Aorta (tissue), 5 donors: ENCODE measurements at places on chromosomes 4 and X. TPM values are rescaled to one million over a fixed set of nuclear protein-coding genes. Genes with fewer than 3 reads are reported as not detected.
A peak's percentile ranks its signal among the peaks of the same experiment; 100 is the strongest.

The SRPX2 gene
- total RNA-seq: 36.8 TPM

The TRMT2B gene
- 19.6 TPM for total RNA-seq

The DNAAF6 gene
- not detected for total RNA-seq

The MAP3K15 gene
- 0.16 TPM for total RNA-seq

The SPP1 gene
- 199 TPM for total RNA-seq

The GABRA4 gene
- total RNA-seq: 0.66 TPM

The CLDN22 gene
- not detected for total RNA-seq

DNA sequence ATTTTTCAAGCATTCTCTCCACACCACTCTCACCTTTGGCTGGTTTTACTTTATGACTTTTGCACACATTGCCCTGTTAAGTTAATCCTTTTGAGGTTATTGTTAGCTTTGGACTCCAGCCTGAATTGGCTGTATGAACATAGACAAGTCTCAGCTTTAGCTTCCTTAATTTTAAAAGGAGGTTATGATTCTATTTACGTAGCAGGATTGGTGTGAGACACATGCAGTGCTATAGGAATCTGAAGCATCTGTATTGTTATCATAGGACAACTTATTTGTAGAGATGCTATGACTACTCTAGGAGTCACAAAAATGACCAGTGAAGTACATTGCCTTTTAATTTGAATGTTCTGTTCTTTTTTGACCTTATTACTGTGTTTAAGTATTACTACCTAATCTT is 15.7 kb downstream of the PGAM4 start:
- H3K27ac ChIP-seq: no peak overlapping the region
- DNase-seq: no peak
- H3K27me3 ChIP-seq: no peaks in the 10 kb centered on the region
- H3K4me1 ChIP-seq: peaks cover 5% of the 10 kb centered on the region

DNA sequence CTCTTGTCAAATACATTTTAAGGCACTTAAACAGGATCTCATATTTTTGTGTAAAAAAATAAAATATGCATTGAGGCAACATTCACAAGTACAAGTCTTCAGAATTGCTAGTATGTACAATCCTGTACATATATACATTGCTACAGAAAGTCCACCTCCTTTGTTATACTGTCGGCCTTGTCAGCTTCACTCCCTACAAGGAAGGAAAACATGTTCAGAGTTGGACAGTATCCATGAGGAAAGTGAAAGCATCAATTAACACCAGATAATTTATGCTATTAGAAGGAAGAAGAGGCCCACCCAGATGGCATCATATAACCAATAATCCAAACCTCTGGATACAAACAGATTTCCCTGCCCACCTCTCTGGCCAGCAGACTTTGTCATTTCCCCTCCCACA is 42.0 kb downstream of the REELD1 start:
- H3K27ac ChIP-seq: no peak overlapping the region
- no peaks in the 10 kb centered on the region for H3K27me3 ChIP-seq
- H3K36me3 ChIP-seq: no peaks in the 10 kb centered on the region
- H3K4me3 ChIP-seq: no peak overlapping the region

DNA sequence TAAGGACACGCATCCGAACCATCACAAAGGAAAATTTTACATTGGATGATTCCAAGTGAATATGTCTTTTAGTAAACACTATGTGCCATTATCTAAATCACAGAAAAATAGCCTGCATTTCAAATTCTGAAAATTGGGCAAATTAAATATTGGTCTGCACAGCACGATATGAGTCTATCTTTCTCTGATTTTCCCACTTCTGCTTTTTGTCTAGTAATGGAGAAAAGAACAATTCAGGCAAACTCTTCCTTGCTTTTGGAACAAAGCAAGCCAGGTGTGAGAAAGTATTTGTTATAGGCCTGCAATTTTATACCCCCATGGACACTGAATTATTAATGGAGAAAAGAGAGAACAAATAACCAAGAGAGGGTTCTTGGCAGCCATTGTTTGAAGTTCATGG is 97.8 kb downstream of the ZNF827 start:
- no peak for DNase-seq
- H3K4me3 ChIP-seq: no peak overlapping the region
- no peak overlapping the region for H3K27ac ChIP-seq
- no peaks in the 10 kb centered on the region for H3K27me3 ChIP-seq
- H3K4me1 ChIP-seq: no peaks in the 10 kb centered on the region

GRCh38 chrX:20665481-20665880 is 398.8 kb upstream of the RPS6KA3 start:
- H3K4me1 ChIP-seq: no peaks in the 10 kb centered on the region
- H3K27me3 ChIP-seq: no peaks in the 10 kb centered on the region
- no peak for DNase-seq
- H3K4me3 ChIP-seq: no peak overlapping the region
- H3K27ac ChIP-seq: no peak overlapping the region

DNA sequence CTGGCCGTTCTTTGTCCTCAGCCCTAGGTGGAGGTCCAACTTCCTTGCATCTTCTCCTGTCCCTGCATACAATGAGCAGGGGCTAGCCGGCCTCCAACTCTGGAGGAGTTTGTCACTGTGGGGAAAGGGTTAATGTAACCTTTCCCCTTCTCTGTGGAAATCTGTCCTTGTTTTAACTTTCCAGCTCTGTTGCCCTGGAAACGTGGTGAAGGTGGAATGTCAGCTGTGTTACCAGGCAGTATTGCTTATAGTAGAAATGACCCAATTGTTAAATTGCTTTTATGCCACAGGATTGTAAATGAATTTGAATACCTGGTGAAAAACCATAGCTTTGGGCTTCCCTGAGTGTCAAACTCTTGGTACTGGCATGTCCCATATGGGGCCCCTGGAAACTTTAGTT is 131.6 kb upstream of the SCML1 start:
- no peaks in the 10 kb centered on the region for H3K27me3 ChIP-seq
- DNase-seq: no peak
- no peaks in the 10 kb centered on the region for H3K4me1 ChIP-seq
- H3K36me3 ChIP-seq: no peaks in the 10 kb centered on the region
- H3K27ac ChIP-seq: no peak overlapping the region

DNA sequence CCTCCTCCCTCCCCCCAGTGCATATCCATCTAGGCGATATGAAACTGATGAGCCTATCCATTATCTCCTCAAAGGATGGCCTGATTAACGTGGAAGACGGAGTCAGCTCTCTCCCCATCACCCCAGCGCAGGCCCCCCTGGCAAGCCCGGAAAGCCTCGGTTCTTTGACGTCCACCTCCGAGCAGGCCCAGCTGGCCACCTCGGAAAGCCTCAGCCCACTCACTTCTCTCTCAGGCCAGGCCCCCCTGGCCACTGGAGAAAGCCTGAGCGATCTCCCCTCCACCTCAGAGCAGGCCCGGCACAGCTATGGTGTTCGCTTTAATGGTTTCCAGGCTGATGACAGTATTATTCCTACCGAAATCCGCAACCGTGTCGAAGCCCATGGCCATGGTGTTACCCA is 14.8 kb downstream of the GABRQ start:
- no peak overlapping the region for H3K4me3 ChIP-seq
- H3K36me3 ChIP-seq: no peaks in the 10 kb centered on the region
- no peaks in the 10 kb centered on the region for H3K27me3 ChIP-seq
- H3K4me1 ChIP-seq: no peaks in the 10 kb centered on the region

DNA sequence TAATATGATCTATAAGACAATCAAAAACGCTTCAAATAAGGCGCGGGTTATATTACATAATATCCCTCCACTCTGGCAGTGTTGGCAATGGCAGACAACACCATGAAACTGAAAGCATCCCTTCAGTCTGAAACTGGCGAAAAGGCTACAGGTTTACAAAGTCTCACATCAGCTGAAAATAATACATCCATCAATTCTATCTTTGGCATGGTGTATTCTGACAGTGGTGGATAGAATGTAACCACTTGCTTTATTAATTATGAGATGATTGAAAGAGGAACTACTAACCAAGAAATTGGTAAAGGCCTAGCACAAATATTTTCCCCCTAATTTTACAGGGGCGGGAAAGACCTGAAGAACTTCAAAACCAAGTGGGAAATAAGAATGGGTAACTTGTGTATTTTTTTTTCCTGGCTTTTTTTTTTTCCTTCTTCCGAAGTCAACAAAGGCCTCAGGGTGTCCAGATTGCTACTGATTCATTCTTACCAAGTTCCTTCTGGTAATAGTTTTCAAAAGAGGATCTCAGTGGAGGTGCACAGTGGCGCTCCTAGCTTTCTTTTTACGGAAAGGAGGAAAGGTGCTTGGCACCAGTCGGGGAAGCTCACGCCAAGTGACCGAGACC is 728 bp downstream of the UBA6 start:
- H3K4me3 ChIP-seq: peak overlapping the region; percentile 55
- no peaks in the 10 kb centered on the region for H3K27me3 ChIP-seq
- H3K4me1 ChIP-seq: no peaks in the 10 kb centered on the region
- H3K27ac ChIP-seq: peak overlapping the region; percentile 89

DNA sequence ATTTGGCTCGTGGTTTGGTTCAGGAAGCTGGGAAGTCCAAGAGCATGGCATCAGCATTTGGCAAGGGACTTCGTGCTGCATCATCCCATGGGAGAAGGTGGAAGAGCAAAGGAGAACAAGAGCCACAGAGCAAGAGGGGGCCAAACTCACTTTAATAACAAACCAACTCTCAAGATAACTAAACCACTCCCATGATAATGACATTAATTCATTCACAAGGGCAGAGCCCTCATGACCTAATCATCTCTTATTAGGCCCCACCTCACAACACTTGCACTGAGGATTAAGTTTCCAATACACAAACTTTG is 113.4 kb upstream of the ATXN3L start:
- H3K27ac ChIP-seq: peak overlapping the region; percentile 18
- H3K36me3 ChIP-seq: no peaks in the 10 kb centered on the region
- H3K4me1 ChIP-seq: no peaks in the 10 kb centered on the region
- H3K27me3 ChIP-seq: no peaks in the 10 kb centered on the region
- no peak overlapping the region for H3K4me3 ChIP-seq

- H3K4me3 ChIP-seq: no peak overlapping the region
- DNase-seq: no peak
- no peaks in the 10 kb centered on the region for H3K4me1 ChIP-seq
- H3K36me3 ChIP-seq: no peaks in the 10 kb centered on the region
- no peaks in the 10 kb centered on the region for H3K27me3 ChIP-seq
Observed at GRCh38 chr4:22969287-22969896, 276.7 kb downstream of the GBA3 start.

DNA sequence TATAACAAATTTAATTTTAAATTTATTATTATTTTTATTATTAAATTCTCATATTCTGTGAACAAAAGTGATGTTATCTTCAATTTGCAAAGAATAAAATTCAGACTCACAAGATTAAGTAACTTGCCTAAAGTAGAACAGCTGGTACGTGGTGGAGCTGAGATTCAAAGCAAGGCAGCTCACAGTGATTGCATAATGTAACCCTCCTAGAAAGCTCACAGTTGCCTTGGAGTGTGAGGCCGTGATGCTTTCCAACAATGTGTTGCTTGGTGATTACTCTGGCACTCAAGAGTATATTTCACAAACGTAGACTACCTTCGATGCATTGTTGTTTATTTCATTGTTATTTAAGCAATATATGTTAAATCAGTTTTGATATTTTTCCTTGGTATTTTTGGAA is 1039.2 kb upstream of the PABPC4L start:
- no peaks in the 10 kb centered on the region for H3K4me1 ChIP-seq
- no peak overlapping the region for H3K27ac ChIP-seq
- H3K36me3 ChIP-seq: no peaks in the 10 kb centered on the region
- no peak for DNase-seq
- H3K4me3 ChIP-seq: no peak overlapping the region
- no peaks in the 10 kb centered on the region for H3K27me3 ChIP-seq

- peaks cover 4% of the 10 kb centered on the region for H3K4me1 ChIP-seq
- DNase-seq: no peak
- H3K4me3 ChIP-seq: peak overlapping the region; percentile 7
- H3K27ac ChIP-seq: no peak overlapping the region
- H3K27me3 ChIP-seq: no peaks in the 10 kb centered on the region
- H3K36me3 ChIP-seq: no peaks in the 10 kb centered on the region
Observed at GRCh38 chr4:112706840-112707207, 69.9 kb downstream of the LARP7 start.

DNA sequence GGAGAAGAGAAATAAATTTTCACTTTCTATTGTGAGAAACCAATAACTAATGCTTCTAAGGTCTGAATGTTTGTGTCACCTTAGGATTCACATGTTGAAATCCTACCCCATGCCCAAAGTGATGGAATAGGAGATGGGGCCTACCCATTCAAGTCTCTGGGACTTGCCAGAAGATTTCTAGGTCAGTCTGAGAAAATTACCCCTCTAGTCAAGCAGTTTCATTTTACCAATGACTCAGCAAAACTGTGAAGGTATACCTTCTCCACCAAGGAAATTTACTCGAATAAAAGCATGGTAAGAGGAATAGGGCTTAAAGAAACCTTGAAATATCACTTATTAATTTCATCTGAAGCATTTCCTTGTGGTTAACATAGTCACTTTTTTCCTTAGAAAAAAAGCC is 23.5 kb upstream of the PAPSS1 start:
- H3K4me1 ChIP-seq: no peaks in the 10 kb centered on the region
- H3K27me3 ChIP-seq: no peaks in the 10 kb centered on the region
- no peak for DNase-seq
- no peak overlapping the region for H3K27ac ChIP-seq
- no peaks in the 10 kb centered on the region for H3K36me3 ChIP-seq

DNA sequence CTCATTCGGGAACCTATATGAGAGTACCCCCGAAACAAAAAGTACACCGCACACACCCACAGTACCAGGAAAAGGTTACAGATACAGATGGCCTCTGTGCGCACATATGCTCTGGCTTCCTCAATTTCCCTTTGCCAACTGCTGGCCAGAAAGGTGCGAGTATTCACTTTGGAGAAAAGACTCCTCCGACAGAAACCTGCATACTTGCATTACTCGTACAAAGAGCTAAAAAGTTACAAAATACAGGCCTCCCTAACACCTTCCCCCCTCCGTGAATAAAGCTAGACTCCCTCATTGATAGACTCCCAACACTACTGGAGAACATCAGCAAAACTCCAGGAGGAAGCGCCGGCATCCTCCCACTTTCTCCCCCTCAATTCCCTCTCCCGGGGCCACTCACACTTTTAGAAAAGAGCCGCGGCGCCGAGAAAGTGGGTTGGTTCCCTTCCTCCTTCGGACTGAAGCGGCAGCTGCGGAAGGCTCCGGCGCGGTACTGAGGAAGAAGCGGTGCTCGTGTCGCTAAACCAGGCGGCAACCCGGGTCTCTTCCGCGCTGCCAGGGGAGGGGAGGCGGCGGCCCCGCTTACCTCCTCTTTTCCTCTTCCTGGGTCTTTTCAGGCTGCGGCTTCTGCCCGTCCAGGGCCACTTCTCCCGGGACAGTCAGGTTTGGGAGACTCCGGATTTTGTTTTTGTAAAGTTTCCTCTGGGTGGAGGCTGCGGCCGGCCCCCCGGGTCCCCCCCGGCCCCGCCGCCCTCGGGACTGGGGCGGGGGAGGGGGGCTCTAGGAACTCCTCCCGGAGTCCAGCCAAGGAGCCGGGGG is 1.1 kb downstream of the FBXW7 start:
- H3K4me3 ChIP-seq: peak overlapping the region; percentile 94
- peak; percentile 82 for DNase-seq
- no peak overlapping the region for H3K27ac ChIP-seq
- no peaks in the 10 kb centered on the region for H3K27me3 ChIP-seq
- no peaks in the 10 kb centered on the region for H3K36me3 ChIP-seq
- H3K4me1 ChIP-seq: no peaks in the 10 kb centered on the region
